ENCODE measurements at places on chromosomes 11 and 22.

- DNase-seq = peak; percentile 19
Measured at GRCh38 chr22:48488611-48489511, 1338.8 kb downstream of the BRD1 start.

- DNase-seq = no peak
Measured at GRCh38 chr11:24949406-24949805, 452.6 kb downstream of the LUZP2 start.

DNA sequence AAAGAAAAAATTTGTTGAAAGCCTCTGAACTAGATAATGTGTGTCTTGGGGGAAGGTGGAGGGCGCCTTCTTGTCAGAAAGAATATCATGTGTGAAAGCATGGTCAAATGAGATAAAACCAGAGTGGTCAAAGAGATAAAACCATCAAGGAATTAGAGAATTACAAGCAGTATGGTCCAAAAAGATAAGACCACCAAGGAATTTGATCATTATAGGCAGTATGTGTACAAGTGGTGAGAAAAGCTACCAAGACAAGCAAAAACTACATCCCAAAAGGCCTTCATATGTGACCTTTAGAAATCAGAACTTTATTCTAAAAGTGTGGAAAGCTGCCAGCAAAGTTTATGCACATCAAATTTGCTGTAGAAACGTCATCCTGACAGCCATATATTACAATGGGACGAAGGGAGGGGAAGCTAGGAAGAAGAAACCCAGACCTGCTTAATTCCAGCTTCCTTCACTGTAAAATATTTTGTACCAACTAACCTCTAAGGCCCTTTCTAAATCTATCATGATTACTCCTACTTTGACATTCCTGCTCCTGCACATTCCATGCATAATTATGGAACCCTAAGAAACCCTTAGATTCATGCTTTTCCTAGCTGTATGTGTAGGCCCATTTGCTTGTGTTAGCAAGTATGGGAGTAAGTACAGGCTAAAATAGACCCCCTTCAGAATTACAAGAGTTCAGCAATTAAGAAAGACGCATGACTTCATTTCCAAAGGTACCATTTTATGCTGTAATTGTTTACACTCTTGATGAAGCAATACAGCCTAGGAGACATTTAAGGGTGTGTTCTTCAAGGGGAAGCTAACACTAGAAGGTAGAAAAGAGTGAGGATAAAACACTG, 51.6 kb downstream of the LGR4 start:
- no peak for DNase-seq

- no peak for DNase-seq
Measured at GRCh38 chr22:38697425-38698089, 3.2 kb downstream of the JOSD1 start.

DNA sequence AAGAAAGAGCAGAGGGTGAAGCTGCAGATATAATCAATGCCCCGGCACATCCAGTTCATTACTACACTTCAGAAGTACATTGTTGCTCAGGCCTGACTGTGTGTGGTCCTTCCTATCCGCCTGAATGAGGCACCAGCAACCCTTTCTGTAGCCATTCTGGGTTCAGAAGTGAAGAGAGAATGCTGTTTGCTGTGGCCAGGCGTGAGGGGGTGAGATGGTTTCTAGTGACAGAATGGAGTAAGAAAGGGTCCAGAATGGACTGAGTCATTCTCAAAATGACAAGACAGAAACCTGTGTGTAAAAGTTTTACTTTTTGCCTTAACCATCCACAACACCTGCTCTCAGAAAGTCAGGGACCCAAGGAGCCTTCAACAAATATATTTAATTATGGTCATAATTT, 334.8 kb downstream of the GUCY1A2 start:
- DNase-seq = no peak
